ENCODE measurements at places on chromosomes 1 and 21. TPM values are rescaled to one million over a fixed set of nuclear protein-coding genes. Genes with fewer than 3 reads are reported as not detected.

The PCSK9 gene
- total RNA-seq, result 26.1 TPM

The GPR25 gene
- total RNA-seq, result not detected

The RNU1-2 gene
- total RNA-seq, result under 0.01 TPM

The MCOLN2 gene
- total RNA-seq, result not detected

The RAD54L gene
- total RNA-seq, result 3.9 TPM

The NUCKS1 gene
- total RNA-seq, result 330 TPM

DNA sequence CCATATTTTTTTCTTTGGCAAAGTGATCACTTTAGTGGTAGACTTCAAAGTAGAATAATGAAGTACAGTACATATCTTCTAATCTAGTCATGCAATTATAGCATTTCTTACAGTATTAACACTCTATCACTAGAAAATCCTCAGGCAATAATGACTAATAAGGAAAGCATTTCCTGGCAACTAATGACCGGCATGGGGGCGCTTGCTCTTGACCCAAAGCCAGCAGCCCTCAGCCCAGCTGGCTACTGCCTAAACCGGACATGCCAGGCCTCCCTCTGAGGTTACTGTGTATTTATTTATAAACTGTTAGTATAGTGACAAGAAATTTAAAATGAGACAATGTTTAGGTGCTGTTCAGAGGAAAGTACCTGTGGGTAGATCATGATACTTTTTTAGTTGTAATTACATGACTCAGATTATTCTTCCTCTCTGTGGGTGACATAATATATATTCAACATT is 633.8 kb downstream of the PTPRC start:
- H3K36me3 ChIP-seq, result no peaks in the 10 kb centered on the region
- H3K4me3 ChIP-seq, result no peak overlapping the region
- no peaks in the 10 kb centered on the region for H3K27me3 ChIP-seq
- H3K27ac ChIP-seq, result no peak overlapping the region

DNA sequence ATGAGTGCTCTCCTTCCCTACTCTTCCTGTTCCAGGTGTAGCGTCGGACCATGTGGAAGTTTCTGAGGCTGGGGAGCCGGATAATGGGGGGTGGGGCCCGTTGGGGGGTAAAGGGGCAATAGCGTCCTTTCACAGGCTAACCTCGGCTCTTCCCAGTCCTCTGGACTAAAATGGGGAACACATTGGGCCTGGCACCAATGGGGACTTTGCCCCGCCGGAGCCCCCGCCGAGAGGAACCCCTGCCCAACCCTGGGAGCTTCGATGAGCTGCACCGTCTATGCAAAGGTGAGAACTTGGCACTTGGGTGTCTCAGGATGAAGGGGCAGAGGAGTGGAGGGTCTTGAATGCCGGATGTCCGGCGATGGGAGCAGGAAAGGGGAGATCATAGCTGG is 456 bp downstream of the TOMM40L start:
- H3K36me3 ChIP-seq, result peaks cover 27% of the 10 kb centered on the region
- peak overlapping the region; percentile 80 for H3K27ac ChIP-seq
- peak overlapping the region; percentile 82 for H3K4me3 ChIP-seq
- DNase-seq, result no peak

DNA sequence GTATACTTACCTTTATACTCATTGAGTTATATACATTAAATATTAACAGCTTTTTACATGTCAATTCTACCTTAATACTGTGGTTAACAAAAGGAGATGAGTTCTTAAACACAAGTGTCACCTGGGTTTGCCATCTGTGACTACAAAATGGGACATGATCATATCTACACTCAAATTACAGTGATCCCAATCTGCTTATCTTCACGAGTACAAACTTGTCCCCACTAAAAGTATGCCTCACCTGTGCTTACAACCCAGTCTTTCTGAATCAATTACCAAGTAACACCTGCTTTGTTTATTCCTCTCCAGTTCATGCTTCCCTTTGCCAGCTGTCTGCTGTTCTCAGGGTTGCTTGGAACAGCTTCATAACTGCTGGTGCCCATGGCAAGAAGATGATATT is 8.8 kb downstream of the CD1E start:
- no peak overlapping the region for H3K27ac ChIP-seq
- DNase-seq, result no peak
- no peak overlapping the region for H3K4me3 ChIP-seq
- no peaks in the 10 kb centered on the region for H3K27me3 ChIP-seq
- no peaks in the 10 kb centered on the region for H3K4me1 ChIP-seq

DNA sequence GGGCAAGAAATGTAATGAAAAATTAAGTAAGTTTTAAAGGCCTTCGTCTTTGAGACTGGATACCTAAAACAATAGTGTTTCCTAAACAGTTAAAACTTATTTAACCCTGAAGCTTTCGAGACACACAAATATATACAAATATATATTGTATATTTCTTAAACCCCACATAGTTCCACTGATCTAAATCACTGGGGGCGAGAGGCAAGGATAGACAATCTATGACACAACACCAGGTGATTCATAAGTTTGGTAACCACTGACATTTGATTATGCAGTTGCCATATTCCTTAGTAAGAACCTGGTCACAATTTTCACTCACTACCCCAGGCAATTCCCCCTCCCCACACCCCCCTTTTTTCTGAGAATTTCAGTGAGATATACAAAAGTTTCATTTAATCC is 55.3 kb upstream of the BOLA1 start:
- peaks cover 38% of the 10 kb centered on the region for H3K4me1 ChIP-seq
- H3K27ac ChIP-seq, result no peak overlapping the region
- H3K36me3 ChIP-seq, result no peaks in the 10 kb centered on the region
- H3K4me3 ChIP-seq, result peak overlapping the region; percentile 52

DNA sequence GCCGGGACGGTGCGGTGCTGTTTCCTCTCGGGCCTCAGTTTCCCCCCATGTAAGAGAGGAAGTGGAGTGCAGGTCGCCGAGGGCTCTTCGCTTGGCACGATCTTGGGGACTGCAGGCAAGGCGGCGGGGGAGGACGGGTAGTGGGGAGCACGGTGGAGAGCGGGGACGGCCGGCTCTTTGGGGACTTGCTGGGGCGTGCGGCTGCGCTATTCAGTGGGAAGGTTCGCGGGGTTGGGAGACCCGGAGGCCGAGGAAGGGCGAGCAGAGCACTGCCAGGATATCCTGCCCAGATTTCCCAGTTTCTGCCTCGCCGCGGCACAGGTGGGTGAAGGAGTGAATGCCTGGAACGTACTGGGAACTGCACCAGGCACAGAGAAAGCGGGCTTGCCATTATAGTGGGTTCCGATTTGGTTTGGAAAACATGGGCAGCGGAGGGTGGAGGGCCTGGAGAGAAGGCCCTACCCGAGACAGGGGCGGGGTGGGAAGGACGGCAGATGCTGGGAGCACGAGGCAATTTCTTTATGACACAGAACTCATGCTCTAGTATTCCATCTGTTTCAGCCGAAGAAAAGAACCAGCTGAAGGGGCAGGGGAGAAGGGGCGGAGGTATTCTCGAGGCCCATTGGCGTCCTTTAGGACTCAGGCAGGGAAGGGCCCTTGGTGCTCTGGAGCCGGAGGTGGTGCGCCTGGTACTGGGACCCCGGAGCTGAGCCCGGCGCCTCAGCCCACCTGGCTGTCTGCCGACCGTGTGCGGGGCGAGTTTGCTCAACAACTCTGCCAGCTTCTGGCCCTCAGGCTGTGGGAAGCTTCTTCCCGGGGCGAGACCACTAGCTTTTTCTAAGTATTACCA is 960 bp downstream of the PCSK9 start:
- peaks cover 18% of the 10 kb centered on the region for H3K4me1 ChIP-seq
- DNase-seq, result no peak
- no peaks in the 10 kb centered on the region for H3K36me3 ChIP-seq

DNA sequence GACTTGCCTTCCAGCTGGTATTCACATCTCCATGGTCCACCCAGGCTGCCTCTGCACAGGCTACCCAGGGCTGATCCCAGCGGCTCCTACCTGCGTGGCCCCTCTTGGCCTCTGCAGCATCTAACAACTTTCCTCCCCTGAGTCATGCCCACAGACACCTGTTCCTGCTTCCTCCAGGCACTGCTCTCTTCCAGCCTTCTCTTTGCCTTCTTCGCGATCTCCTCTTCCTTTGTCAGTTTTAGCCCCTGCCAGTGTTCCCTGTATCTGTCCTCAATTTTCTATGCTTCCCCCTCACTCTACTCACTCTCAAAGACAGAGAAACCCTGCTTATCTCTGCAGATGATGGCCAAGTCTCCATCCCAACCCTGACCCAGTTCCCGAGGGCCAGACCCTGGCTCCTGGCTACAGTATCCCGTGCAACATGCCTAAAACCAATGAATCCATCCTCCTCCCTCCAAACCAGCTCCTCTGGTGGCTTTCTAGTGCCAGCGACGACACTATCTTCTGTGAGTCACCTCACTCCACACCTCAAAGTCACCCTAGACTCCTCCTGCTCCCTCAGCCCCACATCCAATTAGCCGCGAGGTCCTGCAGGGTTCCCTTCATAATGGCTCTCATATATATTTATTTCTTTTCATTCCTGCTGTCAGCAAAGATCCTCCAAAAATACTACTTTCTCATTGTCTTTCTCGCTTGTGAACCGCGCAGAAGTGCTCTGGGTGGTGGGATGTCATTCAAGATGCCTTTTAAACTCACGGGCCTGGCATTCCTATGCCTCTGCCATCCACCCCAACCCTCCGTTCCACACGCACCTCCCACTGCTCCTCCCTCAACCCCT is 259.2 kb downstream of the TOMM20 start:
- no peak overlapping the region for H3K4me3 ChIP-seq
- DNase-seq, result no peak
- no peak overlapping the region for H3K27ac ChIP-seq
- no peaks in the 10 kb centered on the region for H3K36me3 ChIP-seq
- no peaks in the 10 kb centered on the region for H3K27me3 ChIP-seq

DNA sequence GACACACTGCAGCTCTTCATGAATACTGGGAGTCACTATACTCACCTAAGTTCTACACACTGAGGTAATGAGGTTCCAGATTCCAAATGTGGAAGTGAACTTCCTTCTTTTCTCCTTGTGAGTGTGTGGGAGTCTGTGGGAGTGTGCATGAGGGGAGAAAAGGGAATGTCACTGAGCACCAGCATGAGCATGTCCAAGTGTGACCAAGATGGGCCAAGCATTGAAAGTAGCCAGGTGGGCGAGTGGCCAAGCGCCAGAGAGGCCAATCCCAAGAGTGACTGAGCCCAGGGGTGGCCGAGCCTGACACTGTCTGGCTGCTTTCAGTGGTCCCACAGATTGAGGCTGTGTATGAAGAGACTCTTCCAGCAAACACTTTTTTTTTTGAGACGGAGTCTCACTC is 132.3 kb downstream of the HLCS start:
- no peak for DNase-seq
- no peak overlapping the region for H3K4me3 ChIP-seq
- H3K27me3 ChIP-seq, result no peaks in the 10 kb centered on the region
- H3K4me1 ChIP-seq, result no peaks in the 10 kb centered on the region
- no peak overlapping the region for H3K27ac ChIP-seq

- no peak for DNase-seq
- no peak overlapping the region for H3K4me3 ChIP-seq
- no peaks in the 10 kb centered on the region for H3K4me1 ChIP-seq
- H3K36me3 ChIP-seq, result no peaks in the 10 kb centered on the region
Measured at GRCh38 chr1:160638926-160639325, 7.9 kb downstream of the SLAMF1 start.

DNA sequence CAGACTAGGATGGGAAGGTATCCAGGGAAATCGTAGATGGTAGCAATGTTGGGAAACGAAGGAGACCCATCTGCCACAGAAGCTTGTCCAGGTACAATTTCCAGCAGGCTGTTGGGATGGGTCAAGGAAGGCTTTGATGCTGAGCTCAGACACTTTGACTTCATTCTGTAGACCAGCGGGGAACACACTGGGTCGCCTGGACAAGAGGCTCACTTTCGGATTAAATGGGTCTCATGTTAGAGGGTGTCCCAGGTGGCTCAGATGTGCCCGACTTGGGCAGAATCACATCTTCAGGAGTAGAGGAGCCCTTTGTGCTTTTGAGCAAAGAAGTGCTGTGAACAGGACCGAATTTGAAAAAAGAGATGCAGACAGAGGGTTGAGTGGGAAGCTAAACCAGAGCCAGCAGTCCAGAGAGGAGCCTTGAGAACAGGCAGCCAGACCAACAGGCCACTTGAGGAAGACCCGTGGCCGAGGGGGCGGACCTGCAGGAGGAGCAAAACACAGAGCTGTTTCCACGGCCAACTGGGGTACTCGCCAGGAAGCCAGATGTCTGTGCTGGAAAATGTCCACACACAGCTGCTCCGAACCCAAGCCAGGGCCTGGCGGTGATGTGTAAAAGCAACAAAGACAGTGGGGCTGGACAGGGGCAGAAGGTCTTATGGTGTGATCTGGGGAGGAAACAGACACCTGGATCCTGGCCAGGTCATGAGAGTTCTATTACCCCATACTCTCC is 146.9 kb downstream of the AJAP1 start:
- no peak for DNase-seq
- no peaks in the 10 kb centered on the region for H3K4me1 ChIP-seq

DNA sequence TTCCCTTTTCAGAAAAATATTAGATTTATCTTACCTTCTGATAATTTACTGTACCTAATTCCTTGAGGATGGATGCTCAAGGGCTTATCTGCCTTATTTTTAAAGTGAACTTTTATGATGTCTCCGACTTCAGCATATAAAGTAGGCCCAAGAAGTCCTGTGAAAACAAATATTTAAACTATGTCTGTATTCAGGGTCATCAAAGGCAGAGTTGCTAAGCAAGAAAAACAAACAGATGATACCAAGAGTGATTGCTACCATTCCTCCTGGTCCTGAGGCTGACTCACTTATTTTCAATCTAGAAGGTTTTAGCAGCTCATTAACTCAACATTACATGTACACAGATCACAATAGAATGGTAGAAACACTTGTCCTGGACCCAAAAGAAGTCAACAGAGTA is 14.1 kb downstream of the F5 start:
- no peak for DNase-seq
- no peak overlapping the region for H3K27ac ChIP-seq

DNA sequence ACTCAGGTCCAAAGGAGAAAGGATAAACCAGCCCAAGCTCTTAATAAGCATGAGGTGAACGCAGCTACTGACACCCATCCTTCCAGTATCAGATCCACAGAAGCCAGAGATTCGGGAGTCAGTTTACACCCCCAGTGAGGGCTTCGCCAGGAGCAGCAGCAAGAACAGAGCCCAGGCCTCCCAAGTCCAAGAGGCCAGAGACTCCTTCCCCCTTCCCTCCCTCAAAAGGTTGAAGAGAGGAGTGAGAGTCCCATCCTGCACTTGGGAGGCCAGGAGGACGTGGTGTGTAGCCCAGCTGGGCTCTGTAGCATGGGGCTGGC is 72.8 kb downstream of the MRPL37 start:
- no peaks in the 10 kb centered on the region for H3K27me3 ChIP-seq
- no peak for DNase-seq
- peaks cover 98% of the 10 kb centered on the region for H3K4me1 ChIP-seq
- no peaks in the 10 kb centered on the region for H3K36me3 ChIP-seq
- no peak overlapping the region for H3K4me3 ChIP-seq

DNA sequence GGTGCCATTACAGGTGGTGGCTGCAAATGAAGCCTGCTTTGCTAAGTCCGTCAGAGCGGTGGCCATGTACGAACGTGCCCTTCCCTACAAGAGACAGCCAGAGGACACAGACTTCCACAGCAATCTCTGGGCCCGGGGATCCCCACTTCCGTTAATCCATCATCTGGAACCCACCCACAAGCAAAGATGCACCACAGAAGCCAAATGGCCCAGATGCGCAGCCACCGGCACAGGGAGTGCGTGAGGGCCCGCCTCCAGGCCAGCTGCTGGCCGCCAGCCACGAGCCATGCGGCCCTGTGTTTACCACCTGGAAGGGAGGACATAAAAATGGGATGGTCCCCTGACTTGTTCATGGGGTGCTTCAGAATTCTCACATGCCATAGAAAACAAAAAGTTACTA is 22.1 kb downstream of the MRAP start:
- H3K4me1 ChIP-seq, result no peaks in the 10 kb centered on the region
- no peak overlapping the region for H3K4me3 ChIP-seq
- no peak for DNase-seq
- peaks cover 100% of the 10 kb centered on the region for H3K36me3 ChIP-seq

Measured in stomach (tissue), 19 donors.